ENCODE measurements at places on chromosomes 7 and 10.

GRCh38 chr7:17007841-17008240 is 126.1 kb upstream of the AGR3 start:
- DNase-seq = no peak

GRCh38 chr7:149790146-149790548 is 16.8 kb upstream of the ZNF467 start:
- DNase-seq = no peak

DNA sequence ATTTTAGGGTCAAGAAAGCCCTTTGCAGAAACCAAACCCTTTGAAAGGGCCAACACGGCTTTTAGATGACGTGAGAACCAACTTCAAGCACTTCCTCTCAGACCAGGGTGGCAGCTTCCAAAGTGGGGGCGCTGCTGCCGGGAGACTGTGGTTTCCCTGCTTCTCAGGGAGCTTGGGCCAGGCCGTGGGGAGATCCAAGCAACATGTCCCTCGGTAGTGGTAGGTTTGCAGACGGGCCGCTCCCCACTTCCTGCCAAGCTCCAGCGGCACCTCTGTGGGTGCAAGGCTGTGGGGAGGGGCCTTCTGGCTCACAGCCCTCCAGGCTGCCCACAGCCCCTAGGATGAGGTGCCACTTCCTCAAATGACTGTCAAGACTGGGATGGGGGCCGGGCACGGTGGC is 132.4 kb downstream of the FAM53B start:
- DNase-seq = peak; percentile 21

DNA sequence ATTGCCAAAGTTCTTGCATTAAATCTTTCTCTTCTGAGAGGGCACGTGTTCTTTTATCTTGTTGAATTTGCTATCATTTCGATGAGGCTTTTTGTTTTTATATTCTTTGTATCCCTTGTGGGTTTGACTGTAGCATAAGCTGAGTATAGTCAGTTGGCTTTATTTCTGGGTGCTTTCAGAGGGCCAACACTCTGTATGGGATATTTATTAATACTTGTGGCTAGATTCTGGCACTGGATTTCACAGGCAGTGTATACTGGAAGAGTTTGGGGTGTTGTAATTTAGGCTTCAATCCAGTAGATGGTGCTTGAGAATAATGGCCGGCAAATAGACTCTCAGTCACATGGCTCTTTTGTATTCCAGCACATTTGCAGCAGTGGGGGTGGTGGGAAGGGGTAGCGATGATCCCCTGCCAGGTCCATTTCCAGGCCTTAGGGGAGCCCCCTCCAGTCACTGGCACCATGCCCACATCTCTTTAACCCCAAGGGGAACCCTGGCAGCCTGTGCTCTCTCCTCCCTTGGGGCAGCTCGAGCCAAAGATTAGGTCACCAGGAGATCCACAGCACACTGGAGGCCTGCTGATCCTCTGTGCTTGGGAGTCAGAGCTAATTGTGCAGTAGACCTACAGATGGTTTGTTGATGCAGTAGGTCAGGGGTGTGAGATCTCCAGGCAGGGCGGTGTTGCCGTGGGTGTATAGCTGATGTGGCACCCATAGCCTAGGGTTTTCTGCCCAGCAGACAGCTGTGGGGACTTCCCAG is 81.8 kb downstream of the PTPN20 start:
- no peak for DNase-seq

DNA sequence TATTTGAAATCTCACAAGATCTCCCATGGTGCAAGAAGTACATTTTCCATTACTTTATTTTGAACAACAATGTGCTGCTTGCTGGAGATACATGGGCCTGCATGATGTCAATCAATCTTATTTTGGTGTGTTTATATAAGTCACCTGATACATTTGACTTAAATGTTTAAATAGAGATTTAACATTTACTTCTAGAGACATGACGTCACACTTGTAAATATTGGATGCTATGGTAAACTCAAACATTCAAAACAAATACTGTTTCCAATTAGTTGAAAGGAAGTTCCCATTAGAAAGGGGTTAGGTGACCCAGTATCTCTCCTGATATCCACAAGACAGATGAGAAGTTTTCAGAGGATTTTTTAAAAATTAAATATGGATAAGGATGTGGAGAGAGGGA is 214.5 kb downstream of the NSUN6 start:
- DNase-seq = no peak

DNA sequence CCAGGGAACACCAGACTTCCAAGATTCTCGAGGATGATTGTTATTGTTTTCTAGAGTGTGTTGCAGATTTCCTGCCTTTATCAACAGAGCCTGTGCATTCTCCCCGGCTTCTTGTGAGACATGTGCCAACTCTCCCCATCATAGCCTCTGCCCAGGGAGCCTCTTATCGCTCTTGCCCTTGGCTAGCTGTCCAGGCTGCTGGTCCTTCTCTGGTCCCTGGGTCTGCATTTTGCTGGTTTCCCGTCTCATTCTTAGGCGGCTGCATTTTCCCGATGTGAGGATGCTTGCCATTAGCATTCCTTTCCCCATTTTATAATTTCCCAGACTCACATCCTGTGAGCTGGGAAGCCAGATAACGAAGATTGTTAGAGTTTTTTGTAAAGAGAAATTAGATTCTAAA is 15.2 kb downstream of the SLC13A4 start:
- no peak for DNase-seq

GRCh38 chr7:66946545-66946944 is 25.5 kb downstream of the TMEM248 start:
- DNase-seq = no peak

- DNase-seq = no peak
Observed at GRCh38 chr7:117704063-117704462, 169.2 kb downstream of the CTTNBP2 start.

DNA sequence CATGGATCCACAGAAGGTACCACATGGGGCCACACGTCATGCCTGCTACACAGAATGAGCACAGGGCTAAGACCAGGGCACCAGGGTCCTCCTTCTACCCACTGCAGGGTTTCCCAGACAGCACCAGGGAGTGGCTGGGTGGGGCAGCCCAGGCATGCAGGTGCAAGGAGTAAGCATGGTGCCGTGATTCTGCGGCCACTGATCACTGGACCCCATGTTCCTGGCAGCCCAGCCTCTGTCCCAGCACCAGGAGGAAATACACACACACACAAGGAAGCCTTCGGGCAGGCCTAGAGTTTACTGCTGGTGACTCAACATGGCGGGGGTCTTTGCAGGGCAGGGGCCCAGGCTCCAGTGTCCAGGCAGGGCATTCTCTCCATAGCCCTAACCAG is 13.9 kb downstream of the ATP6V1F start:
- DNase-seq = no peak

- DNase-seq = no peak
Observed at GRCh38 chr7:97226541-97226940, 109.0 kb downstream of the SDHAF3 start.

- no peak for DNase-seq
Observed at GRCh38 chr10:102799691-102800471, 37.3 kb downstream of the CYP17A1 start.

DNA sequence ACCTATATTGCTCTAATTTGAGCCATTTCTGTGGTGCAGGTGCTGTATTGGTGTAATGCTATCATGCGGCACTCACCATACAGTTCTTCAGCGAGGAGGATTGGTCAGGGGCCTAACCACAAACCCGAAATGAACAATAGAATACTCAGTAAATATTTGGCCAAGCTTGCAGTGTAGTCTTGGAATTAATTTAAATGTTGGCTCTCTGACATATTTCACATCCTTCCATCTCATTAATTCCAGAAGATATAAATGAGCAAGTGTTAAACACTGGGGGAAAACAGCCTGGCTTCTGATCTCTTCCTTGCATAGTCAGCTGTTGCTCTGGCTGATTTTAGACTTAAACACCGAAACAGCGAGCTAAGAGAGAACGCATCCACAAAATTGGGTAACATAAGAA is 663.1 kb upstream of the GHITM start:
- no peak for DNase-seq

DNA sequence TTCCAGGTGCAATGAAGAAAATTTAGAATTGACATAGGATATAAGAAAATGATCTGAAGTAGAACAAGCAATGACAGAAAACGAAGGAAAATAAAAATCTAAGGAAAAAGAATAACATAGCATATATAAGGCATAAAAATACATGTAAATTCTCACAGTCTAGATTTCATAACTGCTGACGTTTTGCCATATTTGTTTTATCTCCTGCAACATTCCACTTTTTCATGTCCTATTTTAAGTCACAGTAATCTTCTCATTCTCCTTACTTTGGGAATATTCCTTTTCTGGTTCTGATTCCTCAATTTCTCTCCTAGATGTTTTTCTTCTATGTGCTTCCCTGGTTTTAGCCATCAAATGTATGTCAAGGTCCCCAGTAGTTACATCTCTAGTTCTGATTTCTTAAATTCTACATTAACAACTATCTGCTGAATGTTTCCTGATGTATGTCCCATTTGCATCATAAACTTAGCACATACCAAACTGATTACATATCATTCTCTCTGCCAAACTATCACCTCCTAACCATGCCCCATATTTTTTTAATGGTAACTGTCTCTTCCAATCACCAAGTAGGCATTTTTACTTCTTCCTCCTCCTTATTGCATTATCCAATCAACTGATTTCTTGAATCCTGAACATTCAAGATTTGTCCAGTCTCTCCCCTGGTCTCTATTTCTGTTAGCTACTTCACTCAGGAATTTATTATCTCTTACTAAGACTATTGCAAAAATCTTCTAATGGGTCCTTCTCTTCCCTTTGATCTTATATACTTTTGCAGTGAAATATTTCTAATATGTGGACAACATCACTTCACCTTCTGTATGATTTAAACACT is 171.3 kb downstream of the DNAJC1 start:
- no peak for DNase-seq

- DNase-seq = no peak
Observed at GRCh38 chr10:86945361-86946212, 11.8 kb downstream of the MMRN2 start.

DNA sequence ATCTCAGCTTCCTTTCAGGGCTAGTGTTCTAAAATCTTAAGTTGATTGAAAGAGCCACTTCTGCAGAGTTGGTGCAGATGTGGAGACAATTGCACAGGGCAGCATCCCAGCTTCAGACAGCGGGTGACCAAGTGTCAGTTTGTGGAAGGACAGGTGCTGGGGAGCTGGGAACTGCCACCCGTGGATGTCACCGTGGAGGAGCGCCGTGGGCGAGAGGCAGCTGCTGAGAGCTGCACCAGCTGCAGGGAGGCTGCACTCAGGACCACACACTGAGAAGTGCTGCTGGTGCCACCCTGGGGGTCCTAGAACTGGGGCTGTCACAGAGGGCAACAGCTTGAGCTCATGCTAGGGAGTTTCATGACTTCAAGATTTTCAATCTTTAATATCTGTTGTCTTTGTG is 543.0 kb upstream of the FZD8 start:
- DNase-seq = no peak

DNA sequence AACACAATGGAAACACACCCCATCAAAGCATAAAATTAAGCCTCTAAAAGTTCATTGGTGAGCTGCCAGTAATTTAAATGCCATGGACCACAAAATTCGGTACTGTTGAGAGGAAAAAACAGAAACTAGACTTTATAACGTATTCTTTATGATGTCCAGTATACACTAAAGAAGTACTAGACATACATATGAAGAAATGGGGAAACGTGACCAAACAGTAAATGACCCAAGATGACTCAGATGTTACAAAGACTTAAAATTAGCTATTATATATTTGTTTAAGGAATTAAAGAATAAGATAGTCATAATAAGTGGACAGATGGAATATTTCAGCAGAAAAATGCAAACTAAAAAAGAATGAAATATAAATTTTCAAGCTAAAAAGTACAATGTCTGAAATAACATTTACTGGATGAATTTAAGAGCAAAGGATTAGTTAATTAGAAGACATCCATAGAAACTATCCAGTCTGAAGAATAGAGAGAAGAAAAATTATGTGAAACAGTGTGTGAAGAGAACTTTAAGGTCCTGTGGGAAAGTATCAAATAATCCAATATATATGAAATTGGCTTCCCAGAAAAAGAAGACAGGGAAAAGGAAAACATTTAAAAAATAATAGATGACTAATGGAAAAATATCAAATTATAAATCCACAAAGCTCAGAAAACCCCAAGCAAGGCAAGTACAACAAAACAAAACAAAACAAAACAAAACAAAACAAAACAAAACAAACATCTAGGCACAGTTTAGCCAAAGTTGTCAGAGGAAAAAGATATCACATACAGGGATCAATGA is 69.4 kb downstream of the SAMD9 start:
- no peak for DNase-seq

GRCh38 chr7:151189038-151189437 is 2.0 kb upstream of the ASB10 start:
- DNase-seq = no peak

GRCh38 chr7:150313870-150314269 is 9.3 kb upstream of the LRRC61 start:
- DNase-seq = no peak

DNA sequence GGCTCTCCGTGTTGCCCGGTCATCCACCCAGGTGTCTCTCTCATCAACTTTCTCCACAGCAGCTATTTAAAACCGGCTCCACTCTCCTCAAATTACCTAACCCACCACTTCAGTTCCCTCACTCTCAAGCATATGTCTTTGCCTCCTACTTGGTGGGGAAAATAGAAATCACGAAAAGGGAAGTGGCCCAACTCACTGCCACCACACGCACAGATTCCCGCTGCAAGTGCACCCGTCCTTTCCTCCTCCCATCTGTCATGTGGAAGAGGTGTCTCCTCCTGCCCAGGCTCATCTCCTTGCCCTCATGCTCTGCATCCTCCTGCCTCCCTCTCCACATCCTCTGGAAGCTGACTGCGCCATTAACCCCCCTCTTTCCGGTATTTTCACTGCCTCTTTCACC is 80.8 kb upstream of the MKX start:
- DNase-seq = no peak

Data from stimulated activated CD8-positive, alpha-beta memory T cell treated with anti-CD3 and anti-CD28 coated beads, Interleukin-4, amount 100 ng/mL, for 1 hour (primary cell).